Cerebellar nuclear complex (tissue), 1 donor: ENCODE measurements at places on chromosomes 7 and 10.

DNA sequence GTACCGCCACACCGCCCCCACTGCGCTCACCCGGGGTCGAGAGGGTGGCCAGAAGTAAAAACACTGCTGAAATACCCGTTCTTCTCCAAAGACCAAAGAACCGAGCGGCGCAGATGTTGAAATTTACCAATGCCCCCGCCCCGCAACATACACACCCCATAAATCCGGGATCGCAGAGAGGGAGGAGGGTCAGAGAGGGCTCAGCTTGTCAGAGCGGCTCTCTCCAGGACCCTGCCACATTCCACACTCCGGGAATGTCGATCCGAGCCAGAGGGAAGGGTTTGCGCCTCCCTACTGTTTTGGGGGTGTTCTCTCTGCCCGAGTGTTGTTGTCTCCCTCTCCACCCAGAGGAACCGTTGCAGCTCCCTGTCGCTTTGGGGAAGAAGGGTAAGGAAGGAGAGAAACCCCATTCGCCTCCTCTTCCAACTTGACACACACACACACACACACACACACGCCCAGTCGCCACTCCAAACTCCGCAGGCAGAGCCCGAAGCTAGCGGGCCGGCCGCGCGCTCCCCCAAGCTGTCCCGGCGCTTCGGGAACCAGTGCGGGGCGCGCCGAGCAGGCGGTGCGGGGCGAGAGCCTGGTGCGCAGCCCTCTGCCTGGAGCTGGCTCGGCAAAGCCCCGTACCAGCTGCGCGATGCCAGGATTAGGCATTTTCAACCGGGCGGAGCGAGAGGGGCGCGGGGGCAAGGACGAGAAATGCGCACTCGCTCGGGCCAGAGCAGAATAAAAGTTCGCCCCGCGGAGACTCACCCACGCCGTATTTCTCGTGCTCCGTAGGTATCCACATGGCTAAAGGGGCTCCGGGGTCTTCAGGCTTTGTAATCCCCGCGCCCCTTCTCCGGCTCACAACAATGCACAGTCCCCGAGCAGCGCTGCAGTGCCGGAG lies 609 bp downstream of the DOCK4 start:
- no peak for DNase-seq

GRCh38 chr7:10724449-10724848 lies 249.2 kb upstream of the PHF14 start:
- DNase-seq: no peak

DNA sequence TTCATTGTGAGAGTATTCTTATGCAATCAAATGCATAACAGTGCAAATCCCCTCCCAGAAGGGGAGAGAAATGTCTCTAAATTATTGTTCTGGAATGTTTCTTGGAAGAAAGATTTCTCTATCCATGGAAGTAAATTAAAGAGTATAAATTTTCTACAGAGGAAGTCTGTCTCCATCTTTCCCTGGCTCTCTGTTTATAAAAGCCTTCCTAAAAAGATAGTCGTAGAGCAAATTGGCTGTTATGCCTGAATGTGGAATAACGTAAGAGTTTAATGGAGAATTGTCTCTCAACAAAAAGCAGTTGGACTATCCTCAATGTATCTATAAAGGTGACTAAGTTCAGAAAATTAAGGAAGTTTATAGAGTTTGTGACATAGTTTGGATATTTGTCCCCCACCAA lies 76.3 kb downstream of the GNAT3 start:
- DNase-seq: no peak

DNA sequence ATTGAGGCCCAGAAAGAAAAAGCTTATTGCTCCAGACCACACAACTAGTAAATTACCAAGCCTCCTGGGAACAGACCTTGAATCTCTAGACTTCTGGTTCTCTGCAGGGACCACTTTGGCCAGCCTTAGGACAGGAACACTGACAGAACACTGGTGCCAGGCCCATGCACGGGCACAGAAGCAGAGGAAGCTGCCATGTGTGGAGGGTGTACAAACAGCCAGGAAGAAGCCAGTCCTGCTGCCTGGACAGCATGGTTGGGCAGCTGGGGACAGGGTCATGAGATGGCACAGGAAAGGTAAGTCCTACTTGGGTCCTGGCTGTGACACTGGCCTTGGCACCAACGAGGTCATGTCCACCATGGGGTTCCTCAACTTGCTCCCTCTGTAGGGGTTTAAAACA lies 19.2 kb downstream of the MMRN2 start:
- no peak for DNase-seq

DNA sequence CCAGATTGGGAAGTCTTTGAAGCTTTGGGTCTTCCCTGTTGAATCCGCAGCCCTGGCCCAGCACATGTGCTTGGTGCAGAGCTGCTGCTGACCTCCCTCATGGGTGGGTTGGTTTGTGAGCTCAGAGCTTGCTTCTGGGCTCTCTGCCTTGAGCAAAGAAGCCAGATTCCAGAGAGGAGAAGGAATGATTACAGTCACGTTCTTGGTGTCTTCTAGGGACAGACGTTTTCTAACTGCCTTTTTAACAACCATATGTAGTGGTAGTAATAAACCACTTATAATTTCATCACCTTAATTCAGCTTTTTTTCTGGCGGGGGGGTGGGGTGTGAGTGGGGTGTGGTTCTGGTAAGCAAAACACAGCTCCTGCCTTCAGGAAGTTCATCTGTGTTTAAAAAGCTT lies 39.5 kb downstream of the LRMDA start:
- no peak for DNase-seq

- no peak for DNase-seq
Observed at GRCh38 chr7:28065721-28066285, 114.8 kb downstream of the JAZF1 start.

GRCh38 chr7:43931346-43931745 lies 5.1 kb downstream of the UBE2D4 start:
- no peak for DNase-seq

GRCh38 chr7:141557360-141557759 lies 6.2 kb downstream of the AGK start:
- no peak for DNase-seq

DNA sequence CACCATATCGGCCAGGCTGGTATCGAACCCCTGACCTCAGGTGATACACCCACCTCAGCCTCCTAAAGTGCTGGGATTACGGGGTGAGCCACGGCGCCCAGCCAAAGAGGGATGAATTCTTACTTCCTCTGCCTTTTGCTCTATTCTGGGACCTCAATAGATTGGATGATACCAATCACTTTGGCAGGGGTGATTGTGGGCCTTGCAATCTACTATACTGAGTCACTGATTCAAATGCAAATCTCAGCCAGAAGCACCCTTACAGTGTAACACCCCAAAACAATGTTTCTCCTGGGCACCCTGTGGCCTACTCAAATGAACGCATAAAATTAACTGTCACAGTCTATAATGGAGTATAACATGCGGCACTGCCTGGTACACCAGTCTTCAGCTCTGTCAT lies 596.7 kb upstream of the LRRTM3 start:
- no peak for DNase-seq

GRCh38 chr7:96953676-96954513 lies 51.5 kb upstream of the DLX6 start:
- DNase-seq: no peak

DNA sequence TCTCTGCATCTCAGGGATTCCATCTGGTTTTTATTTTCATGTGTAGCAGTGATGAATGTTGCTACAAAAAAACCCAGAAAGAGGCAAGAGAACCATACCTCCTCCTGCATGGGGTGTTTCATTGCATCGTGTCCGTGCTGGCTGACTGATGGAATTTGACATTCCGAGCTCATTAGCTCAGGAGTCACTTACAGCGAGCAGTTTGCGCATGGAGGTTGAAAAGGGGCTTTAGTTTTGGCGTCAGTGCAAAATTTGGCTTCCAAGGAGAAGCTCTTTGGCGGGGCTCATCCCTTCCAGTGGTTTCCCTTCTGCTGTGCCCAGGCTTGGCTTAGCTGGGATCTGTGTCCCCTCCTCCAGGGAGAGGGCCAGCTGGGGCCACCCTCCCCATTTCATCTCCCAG lies 25.8 kb downstream of the EMX2 start:
- no peak for DNase-seq

GRCh38 chr10:113179265-113179664 lies 229.2 kb downstream of the TCF7L2 start:
- no peak for DNase-seq

- DNase-seq: no peak
Observed at GRCh38 chr7:13262929-13263530, 575.6 kb downstream of the ARL4A start.

- no peak for DNase-seq
Observed at GRCh38 chr10:87771871-87772500, 46.0 kb downstream of the ATAD1 start.

GRCh38 chr10:70714245-70714644 lies 41.9 kb downstream of the ADAMTS14 start:
- no peak for DNase-seq

GRCh38 chr7:155746188-155746587 lies 66.1 kb downstream of the SHH start:
- DNase-seq: no peak

GRCh38 chr10:74898201-74898976 lies 72.0 kb downstream of the KAT6B start:
- no peak for DNase-seq

- DNase-seq: no peak
Observed at GRCh38 chr7:99112097-99112496, 31.8 kb downstream of the SMURF1 start.

- no peak for DNase-seq
Observed at GRCh38 chr7:122846591-122846990, 39.7 kb downstream of the CADPS2 start.

DNA sequence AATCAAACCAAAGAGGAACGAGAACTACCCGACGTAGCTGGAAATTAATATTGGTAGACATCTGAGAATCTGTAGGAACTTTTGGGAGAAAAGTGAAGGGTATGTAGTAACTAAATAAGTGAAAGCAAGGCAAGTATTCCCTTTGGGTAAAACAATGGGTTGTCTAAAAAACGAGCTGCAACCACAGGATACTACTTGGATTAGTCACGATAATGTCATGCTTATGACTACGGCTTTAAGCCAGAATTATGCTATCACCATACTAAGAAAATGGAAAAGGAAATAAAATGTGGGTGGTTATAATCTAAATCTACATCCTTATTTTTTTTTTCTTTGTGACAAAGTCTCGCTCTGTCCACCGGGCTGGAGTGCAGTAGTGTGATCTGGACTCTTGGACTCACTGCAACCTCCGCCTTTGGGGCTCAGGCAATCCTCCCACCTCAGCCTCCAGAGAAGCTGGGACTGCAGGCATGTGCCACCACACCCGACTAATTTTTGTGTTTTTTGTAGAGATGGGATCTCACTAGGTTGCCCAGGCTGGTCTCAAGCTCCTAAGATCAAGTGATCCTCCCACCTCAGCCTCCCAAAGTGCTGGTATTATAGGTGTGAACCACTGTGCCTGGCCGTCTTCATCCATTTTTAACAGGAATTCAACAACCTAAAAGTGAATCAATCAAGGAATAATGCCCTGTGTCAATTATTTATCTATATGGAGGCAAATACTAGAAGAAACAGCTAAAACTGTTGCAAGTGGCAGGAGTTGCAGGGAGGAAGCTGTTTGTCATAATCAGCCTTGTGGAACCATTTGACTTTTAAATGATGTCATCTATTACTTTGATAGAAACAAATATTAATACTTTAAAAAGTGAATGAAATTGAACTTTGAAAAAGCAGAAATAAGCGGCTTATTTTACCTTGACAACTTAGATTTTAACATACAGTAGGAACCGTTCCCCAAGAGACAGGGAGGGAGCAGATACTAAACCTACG lies 189.3 kb downstream of the PRPF18 start:
- no peak for DNase-seq

GRCh38 chr10:13397052-13397451 lies 49.0 kb upstream of the SEPHS1 start:
- no peak for DNase-seq

GRCh38 chr7:154931906-154932305 lies 71.0 kb downstream of the PAXIP1 start:
- no peak for DNase-seq

DNA sequence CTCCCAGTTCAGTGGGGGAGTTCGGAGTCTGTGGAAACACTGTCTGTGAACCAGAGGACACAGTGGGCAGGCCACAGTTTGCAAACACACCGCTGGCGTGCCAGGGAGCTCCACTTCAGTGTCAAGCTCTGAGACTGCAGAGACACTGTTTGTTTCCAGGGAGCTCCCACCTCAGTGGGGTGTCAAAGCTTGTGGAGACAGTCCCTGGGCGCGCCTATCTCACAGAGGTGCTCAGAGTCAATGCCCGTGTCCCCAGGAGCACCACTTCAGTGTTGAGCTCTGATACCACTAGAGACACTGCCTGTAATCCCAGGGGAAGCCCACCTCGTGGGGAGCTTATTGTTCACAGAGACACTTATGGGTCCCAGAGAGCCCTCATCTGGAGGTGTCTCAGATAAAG lies 4.3 kb downstream of the MYO1G start:
- DNase-seq: no peak

DNA sequence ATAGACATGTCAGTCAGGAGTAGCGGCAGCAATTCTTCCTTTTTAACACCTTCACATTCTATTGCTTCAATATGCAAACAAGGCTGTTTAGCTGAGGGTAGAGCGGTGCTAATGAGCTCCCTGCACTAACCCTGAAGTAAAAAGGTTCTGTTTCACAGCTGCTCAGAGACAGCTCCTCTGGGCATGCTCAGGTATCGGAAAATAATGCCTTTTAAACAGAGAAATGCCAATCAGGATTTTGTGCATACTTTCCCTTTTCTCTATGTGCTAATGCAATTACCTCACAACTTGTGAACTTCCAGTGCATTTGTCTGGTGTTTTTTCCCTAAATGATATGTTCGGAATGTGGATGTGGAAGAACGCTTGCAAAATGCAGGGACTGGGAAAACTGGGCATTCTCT lies 307.7 kb upstream of the FZD8 start:
- no peak for DNase-seq

DNA sequence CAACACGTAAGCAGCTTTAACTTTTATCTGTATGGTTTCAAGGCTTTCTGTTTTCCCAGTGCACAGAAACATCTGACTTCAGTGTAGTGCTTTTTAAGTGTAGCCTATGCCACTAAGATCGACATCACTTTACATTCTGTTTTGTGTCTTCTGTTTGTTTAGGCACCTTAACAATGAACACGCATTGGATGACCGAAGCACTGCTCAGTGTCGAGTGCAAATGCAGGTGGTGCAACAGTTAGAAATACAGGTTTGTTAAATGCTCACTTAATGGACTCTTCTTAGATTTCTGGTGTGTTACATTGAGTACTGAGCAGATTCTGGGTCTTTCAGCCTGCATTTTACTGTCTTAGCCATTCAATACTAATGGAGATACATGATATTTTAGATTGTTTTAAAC lies 237.4 kb downstream of the FOXP2 start:
- DNase-seq: no peak

DNA sequence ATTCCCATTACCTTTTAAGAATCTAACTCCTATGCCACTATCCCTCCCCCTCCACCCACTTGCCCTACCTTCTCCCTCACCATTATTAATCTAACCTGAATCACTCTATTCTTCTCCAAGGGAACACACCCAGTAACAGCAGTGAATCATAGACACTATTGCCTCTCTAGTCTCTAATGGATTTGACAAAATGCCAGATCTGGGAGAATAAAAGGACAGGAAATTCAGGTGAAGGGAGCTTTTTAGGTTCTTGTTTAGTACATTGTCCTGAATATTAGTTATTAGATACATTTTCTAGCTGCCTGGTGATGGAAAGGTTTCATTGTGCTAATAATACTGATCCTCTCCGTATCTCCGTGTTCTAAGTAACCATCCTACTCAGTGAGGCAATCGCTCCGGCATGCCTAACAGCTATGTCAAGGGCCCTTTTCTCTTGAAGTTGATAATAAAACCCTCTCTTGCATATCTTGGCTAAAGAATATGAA lies 4.1 kb upstream of the SFR1 start:
- DNase-seq: no peak

GRCh38 chr10:10644676-10645385 lies 372.8 kb upstream of the CELF2 start:
- no peak for DNase-seq

- DNase-seq: no peak
Observed at GRCh38 chr10:66862687-66863258, 63.1 kb upstream of the LRRTM3 start.
